ENCODE measurements at places on chromosomes 13 and 19.

- DNase-seq, result peak; percentile 29
Observed at GRCh38 chr13:25432691-25433090, 60.9 kb downstream of the ATP8A2 start.

DNA sequence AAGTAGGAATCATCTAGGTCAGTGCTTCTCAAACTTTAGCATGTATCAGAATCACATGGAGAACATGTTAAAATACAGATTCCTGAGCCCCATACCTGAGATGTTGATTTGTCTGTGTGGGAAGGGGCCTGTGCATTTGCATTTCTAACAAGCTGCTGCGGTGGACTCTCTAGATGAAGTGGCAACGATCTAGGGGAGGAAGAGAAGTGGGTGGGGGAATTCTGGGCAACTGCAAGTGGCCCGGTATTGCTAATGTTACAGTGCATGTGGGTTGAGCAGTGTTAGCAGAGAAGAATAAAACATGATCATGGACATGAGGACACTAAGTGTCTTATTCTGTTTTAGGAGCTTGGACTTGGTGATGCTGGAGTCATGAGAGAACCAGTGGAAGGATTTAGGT, 329.0 kb downstream of the OLFM4 start:
- no peak for DNase-seq

DNA sequence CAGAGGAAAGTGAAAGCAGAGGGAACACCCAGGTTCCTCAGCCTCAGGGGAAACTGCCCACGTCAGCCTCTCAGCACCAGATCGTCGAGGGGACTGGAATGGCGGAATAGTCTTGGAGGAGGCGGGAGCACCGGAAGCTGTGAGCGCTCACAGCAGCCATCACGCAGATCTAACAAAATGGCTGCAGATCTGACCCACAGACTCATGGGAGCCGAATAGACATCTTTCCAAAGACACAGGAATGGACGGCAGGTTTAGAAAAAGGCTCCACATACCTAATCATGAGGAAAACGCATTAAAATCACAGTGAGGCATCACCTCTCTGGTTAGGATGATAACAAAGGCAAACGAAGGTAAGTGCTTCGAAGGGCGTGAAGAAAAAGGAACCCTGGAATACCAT, 11.8 kb upstream of the LILRA2 start:
- no peak for DNase-seq

- DNase-seq, result no peak
Observed at GRCh38 chr13:48720621-48721020, 66.9 kb downstream of the CYSLTR2 start.

- no peak for DNase-seq
Observed at GRCh38 chr19:17402982-17403855, 2.2 kb downstream of the BST2 start.

DNA sequence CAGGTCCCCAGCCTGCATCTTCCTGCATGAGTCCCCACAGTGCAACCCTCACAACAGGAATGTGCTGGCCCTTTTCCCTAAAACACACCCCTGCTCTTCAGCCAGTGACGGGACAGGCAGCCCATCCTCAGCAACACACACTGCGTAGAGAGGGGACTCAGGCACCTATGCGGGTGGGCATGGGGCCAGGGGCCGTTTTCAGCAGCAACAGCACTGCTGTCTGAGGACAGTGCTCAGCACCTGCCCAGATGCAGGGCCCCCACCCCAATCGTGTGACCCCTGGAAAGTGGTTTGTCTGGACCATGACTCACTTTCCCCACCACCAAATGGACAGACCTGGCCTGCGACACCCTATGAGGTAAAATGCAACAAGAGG, 28.0 kb upstream of the ISYNA1 start:
- DNase-seq, result no peak

DNA sequence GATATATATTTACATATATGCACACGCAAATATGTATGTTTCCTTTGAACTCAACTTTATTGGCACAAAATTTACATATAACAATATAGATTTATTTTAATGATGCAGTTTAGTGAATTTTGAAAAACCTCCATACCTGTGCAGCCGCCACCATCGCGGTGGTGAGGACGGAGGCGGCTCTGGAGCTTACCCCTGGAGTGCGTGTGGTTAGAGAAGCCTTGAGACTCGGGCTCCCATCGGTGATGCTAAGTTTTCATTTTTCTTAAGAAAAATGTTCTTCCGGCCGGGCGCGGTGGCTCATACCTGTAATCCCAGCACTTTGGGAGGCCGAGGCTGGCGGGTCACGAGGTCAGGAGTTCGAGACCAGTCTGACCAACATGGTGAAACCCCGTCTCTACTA, 31.8 kb downstream of the GJA3 start:
- no peak for DNase-seq

DNA sequence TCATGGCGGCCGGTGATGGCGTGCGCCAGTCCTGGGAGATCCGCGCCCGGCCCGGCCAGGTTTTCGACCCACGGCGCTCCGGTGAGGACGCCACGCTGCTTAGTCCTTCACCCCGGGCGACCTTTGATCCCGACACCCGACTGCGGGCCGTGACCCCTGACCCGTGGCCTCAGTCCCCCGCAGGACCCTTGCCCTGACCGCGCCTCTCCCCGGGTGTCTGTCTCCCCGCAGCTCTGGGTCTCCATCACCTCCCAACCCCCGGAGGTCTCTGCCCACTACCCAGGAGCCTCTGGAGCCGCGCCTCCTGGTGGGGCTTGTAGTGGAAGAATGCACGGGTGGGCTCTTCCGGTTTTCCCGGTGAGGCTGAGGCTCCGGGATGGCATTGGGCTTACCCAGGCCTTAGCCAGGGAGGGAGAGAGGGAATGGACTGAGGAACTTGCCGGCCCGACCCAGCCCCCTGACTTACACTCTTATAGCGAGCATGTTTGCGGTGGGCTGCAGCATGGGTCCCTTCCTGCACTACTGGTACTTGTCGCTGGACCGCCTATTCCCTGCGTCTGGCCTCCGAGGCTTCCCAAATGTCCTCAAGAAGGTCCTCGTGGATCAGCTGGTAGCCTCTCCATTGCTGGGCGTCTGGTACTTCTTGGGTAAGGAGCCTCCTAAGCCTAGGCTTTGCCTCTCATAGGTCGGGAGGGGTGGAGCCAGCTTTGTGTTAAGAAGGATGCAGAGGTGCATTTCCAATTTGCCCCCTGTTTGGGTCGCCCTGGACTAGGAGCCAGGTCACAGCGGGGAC, 566 bp downstream of the MPV17L2 start:
- DNase-seq, result no peak

- no peak for DNase-seq
Observed at GRCh38 chr13:51291341-51291740, 48.1 kb upstream of the SERPINE3 start.

DNA sequence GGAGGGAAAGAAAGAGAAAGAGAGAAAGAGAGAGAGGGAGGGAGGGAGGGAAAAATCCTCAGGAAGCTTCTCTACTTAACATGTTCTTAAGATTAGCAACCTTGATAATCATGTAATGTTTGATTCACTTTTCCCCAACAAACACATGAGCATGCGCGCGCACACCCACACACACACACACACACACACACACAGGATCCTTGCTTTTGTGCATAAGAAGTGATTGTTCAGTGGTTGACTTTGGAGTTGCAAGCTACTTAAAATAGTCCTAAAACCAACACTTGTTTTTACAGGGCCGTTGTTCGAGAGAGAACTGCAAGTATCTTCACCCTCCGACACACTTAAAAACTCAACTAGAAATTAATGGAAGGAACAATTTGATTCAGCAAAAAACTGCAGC, 100.0 kb upstream of the RAP2A start:
- no peak for DNase-seq

GRCh38 chr13:22736084-22736767, 444.6 kb upstream of the SGCG start:
- no peak for DNase-seq

- no peak for DNase-seq
Observed at GRCh38 chr19:49560358-49560900, 19.9 kb downstream of the NOSIP start.

- DNase-seq, result no peak
Observed at GRCh38 chr13:44132710-44133109, 240.9 kb upstream of the SERP2 start.

DNA sequence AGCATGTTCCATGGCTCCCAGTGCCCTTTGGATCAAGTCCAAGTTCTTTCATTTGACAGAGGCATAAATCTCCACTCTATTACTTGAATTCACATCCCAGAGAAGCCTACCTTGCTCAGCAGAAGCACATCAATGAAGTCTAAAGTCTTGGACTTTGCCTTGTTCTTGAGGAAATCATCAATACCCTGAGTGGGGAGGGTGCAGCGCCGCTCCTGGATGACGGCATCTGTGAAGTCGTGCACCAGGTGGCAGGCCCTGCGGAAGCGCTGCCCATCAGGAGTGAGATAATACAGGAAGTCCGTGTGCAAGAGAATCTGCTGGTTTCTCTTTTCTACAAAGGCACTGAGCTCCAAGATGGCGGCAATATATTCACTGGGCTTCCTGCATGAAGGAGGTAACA, 10.6 kb downstream of the CYP4F11 start:
- DNase-seq, result no peak

- DNase-seq, result no peak
Observed at GRCh38 chr19:10816691-10817090, 19.3 kb downstream of the TMED1 start.

GRCh38 chr19:48397263-48398101, 4.0 kb downstream of the GRIN2D start:
- DNase-seq, result no peak

GRCh38 chr13:28559636-28560259, 64.8 kb upstream of the FLT1 start:
- DNase-seq, result no peak

DNA sequence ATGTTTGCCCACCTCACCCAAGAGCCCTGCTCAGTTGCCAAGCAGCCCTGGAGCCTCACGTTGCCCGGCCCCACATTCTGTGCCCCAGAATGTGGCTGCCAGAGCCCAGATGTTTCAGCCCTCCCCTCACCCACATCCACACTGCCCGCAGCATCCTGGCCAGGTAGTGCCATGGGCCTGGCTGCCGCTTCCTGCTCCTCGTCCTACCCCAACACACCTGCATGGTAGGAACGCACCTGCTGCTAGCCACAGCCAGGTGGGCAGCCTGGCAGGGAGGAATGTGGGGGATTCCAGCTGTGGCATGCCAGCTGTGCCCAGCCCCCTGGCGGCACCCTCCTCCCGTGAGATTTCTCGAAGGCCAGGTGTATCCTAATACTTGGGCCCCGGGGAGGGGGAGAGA, 7.5 kb upstream of the NFIX start:
- no peak for DNase-seq

DNA sequence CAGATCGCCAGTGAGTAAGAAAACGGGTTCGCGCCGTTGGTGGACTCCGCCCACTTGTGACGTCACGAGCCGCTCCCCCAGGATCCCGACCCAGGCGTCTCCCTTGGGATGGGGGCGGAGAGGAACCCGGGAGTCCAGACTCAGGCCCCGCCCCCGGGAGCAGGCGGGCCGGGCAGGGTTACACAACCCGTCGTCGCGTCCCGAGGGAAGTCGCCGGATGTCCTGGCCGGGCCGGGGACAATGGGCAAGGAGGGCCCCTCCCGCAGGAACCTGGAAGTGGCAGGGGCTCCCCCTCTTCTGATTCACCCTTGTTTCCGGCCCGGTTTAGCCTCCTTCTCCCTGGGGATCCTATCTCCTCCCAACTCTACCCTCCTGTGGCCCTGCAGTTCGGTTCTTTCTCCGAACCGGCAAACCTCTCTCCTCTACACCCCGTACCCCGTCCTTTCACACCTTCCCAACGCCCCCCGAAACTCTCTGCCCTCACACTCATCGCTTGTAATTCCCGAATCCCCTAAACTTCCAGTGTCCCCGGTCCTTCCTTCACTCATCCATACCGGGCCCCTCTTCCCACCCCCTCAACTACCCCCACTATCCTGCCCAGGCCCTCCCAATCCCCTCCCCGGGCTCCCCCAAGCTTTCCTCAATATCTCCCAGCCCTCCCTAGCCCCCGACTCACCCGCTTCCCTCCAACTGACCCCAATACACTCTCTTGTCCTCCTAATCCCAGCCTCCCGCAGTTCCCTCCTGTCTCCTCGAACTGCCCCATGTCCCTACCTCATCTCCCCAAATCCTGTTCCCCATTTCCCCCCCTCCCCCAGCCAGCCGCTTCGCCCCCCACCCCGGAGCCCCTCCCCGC, 20.0 kb upstream of the ERCC1 start:
- peak; percentile 80 for DNase-seq

- DNase-seq, result no peak
Observed at GRCh38 chr19:41437944-41438574, 1.7 kb downstream of the DMAC2 start.

GRCh38 chr19:18424890-18425514, 5.8 kb downstream of the SSBP4 start:
- no peak for DNase-seq

DNA sequence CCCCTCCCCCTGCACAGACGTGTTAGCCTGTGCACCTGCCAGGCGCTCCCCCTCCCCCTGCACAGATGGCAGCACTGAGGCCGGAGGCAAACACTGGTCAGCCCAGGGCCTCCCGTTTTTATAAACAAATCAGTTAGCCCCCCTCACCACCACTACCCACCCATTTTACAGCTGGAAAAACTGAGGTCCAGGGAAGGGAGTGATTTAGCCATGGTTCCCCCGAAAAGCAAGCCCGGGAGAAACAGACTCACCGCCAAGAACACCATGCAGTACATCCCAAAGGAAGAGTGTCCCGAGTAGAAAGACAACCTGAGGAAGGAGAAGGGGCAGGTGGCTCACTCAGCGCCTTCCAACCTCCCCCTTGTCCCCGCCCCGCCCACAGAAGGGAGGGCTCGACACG, 8.7 kb downstream of the PLPP2 start:
- no peak for DNase-seq

GRCh38 chr13:39347926-39348901, 254.8 kb downstream of the LHFPL6 start:
- no peak for DNase-seq

GRCh38 chr13:112103961-112104880, 37.3 kb downstream of the SOX1 start:
- peak; percentile 35 for DNase-seq

DNA sequence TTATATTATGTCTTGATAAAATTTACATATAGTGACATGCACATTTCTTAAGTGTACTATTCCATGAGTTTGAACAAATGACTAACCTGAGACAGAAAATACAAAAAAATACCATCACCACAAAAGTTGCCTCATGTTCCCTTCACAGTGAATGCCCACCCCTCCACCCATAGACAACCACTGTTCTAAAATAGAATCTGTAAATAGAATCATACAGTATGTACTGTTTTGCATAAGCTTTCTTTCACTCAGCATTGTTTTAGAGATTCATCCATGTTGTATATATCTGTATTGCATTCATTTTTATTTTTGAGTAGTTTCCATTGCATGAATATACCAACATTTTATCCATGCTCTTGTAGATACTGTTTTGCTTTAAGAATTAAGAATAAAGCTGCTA, 23.3 kb upstream of the RBM26 start:
- no peak for DNase-seq

GRCh38 chr13:44045180-44045562, 165.5 kb downstream of the LACC1 start:
- no peak for DNase-seq

DNA sequence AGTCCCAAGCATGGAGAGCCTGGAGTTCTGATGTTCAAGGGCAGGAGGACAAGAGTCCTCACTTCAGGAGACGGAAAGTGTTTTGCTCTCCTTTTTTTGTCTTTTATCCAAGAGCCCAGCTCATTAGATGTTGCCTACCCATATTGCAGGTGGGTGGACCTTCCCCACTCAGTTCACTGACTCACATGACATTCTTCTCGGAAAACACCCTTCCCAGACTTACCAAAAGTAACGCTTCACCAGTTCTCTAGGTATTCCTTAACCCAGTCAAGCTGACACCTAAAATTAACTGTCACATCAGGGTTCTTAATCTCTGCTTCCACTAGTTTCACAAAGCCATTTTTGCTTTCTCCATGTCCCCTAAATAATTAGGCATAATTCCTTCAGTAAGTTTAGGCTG, 2215.4 kb upstream of the PCDH20 start:
- DNase-seq, result no peak

- no peak for DNase-seq
Observed at GRCh38 chr13:46903748-46904147, 6.9 kb upstream of the HTR2A start.
